Hematopoietic multipotent progenitor cell treated with erythropoietin and hydrocortisone succinate and interleukin-3 and kit ligand, for 17 days (in vitro differentiated cells): ENCODE measurements at places on chromosomes 7 and 10.

DNA sequence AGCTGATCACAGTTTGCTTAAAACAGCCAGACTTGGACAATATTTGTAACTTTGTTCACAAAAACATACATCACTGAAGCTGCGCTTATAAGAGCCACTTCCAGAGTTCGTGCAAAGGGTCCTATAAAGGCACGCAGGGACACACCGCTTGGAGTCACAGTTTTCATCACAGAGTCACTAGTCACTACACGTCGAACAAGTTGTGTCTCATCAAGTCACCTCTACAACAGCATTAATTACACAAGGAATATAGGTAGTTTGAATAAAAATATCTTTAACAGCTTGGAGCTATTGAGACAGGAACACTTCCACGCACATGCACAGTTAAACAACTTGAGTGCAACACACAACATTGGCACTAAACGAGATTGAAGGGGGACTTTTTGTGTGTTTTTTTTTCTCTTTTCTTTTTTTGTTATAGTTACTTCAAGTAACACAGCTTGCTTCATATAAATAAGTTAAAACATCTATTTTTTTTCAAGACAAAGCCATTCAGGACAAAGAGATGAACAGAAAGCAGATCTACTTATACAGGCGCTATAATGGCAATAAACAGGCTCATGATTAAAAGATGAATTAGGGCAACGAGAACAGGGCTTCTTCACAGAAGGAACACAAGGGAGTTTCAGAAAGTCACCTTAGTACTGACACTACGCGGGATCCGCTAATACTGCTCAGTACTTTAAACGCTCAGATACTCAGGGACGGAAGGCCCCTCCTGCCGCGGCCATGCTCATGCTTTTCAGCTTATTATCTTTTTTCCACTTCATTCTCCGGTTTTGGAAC lies 2.2 kb downstream of the HOXA5 start:
- DNase-seq: no peak

DNA sequence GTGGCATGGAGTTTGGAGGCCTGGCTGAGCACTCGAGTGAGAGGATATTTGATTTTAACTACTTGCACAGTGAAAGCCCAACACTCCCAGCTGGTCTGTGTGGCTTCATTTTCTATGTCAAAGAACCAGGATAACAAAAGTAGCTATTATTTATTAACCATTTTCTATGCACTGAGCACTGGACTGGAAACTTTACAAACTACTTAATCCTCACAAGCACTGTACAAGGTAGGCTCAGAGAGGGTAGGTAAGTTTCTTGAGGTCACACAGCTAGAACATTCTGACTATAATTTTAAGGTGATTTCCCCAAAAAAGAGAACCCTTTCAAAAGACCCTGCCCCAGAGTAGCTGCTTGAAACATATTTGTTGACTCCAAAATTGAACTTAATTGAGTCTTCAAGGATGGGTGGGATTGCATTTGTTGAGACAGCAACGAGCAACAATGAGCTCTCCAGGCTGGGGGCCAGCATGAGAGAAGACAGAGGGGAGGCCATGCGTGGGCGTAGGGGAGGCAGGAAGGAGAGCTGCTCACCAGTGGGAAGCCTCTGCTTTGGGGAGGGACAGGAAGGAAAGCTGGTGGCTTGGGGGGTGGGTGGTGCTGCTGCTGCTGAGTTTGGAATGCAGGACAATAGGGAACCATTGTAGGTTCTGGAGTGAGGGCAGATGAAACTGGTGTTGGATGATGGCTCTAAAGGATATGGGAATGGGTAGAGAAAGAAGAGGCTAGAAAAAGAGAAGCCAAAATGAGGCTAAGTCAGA lies 31.5 kb downstream of the FAM241B start:
- no peak for DNase-seq

- DNase-seq: no peak
Observed at GRCh38 chr10:116766241-116766827, 24.0 kb upstream of the HSPA12A start.

DNA sequence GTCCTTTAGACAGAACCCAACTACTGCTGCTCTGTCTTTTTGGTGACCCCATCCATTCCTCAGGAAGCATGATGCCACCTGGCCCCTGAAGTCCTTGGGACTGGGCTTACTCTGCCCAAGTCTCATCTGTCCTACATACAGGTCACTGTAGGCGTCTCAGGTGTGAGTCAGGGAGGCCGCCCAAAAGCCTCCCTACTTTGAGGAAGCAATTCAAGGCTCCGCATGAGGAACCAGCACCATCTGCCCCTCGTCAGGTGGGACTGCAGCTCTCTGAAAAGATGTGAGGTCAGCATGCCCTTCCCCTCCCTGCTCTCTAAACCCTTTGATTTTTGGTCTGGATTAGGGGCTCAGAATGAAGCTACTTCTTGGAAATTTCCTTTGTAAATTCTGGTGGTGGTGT lies 354.8 kb downstream of the CXCL12 start:
- DNase-seq: no peak

- no peak for DNase-seq
Observed at GRCh38 chr10:76287856-76288255, 856.4 kb downstream of the LRMDA start.

- DNase-seq: no peak
Observed at GRCh38 chr7:124257638-124258308, 224.9 kb upstream of the TMEM229A start.

DNA sequence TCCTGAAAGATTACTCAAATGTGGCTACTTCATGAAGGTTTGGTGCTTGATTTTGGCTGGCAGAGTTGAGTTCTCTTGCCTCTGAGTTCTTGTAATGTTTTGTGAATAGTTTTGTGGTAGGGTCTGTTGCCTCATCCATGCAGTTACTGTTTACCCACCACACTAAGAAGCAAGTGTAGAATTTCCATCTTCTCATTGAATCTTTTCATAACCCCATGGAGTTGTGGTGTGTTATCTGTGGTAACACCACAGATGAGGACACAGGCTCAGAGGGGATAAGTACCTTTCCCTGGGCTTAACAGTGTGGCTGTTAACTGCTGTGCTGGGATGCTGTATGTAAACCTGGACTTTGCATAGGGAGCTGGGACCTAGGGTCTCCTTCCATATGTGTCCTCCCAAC lies 186.3 kb downstream of the CAMK1D start:
- DNase-seq: no peak

GRCh38 chr7:727806-728460 lies 852 bp upstream of the PRKAR1B start:
- no peak for DNase-seq

GRCh38 chr7:128166603-128167041 lies 74.5 kb upstream of the LEP start:
- no peak for DNase-seq

- DNase-seq: no peak
Observed at GRCh38 chr7:23970193-23970592, 260.2 kb downstream of the STK31 start.

GRCh38 chr10:124691002-124691401 lies 53.2 kb downstream of the FAM53B start:
- DNase-seq: no peak

DNA sequence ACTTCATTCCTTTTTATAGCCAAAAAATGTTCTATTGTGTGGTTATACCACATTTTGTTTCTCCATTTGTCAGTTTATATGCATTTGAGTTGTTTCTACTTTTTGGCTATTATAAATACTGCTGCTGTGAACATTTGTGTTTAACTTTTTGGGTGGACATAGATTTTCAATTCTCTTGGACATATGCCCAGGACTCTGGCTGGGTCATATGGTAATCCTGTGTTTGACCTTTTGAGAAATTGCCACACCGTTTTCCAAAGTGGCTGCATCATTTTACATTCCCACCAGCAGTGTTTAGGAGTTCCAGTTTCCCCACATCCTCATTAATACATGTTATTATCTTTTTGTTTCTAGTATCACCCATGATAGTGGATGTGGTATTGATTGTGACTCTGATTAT lies 39.4 kb downstream of the CSGALNACT2 start:
- no peak for DNase-seq

DNA sequence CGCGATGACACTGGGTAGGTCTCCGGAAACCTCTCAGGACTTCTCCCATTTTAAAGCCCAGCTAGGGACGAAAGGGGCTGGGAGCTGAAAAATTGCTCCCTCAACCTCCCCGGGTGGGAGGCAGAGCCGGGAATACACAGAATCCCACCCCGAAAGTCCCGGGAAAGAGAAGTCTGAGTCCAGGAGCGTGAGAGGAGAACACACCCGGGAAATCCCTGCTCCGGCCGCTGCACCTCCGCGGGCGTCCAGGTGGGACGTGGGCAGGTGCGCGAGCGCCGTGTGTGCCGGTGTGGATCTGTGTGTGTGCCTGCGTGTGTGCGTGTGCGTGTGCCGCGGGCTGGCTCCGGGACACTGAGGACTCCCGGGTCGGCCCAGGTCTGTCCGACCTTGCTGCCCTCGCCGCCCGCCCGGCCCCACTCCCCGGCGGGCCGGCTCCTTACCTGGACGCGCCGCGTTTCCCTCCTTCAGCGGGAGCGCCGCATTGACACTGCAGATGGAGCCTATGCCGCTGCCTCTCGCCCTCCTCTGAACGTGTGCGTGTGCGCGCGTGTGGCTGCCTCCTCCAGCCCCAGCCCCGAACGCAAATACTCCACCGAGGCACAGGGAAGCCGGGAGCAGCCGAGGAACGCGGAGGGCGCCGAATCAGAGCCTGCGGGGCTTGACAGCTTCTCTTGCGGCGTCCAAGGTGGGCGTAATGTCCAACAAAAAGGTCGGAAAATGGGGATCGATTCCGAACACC lies at the start of gene PLXNA4:
Gene PLXNA4, minus strand, starts transcription at position 489 of the 739 bp plus-strand sequence. CDS start 67,777 bp downstream, outside the sequence.
- DNase-seq: no peak

GRCh38 chr7:7972922-7973594 lies 4.5 kb downstream of the GLCCI1 start:
- DNase-seq: no peak

DNA sequence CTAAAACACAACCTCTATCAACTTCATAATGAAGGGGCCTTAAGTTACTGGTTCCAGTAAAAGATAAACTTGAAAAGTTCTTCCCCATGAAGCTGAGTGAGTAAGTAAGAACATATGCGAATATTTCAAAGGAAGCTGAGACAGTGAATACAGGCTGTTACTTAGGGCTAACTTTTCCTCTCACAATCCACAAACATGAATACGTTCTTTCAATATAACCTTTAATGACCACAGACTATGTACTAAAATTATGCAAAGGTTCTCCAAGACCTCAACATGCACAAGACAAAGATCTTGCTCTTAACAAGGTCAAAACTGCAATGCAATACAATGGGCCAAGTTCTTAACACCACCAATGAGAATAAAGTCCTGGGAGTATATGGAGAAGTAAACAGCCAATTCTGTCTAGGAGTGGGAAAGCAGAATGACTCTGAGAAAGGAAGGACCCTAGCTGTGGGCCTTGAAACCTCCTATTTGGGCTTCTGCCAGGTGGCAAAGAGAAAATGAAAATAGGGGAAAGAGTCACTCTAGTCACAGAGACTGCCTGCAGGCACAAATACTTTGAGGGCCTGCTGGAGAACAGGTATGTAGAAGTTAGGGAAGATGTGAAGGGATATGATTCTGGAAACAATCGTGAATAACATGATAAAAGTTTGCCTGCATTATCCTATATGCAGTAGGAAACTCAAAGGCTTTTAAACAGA lies 43.7 kb downstream of the OSBPL3 start:
- no peak for DNase-seq

- no peak for DNase-seq
Observed at GRCh38 chr7:36473454-36474282, 84.0 kb downstream of the ANLN start.

- no peak for DNase-seq
Observed at GRCh38 chr7:99720800-99721595, 14.0 kb downstream of the CYP3A7 start.

DNA sequence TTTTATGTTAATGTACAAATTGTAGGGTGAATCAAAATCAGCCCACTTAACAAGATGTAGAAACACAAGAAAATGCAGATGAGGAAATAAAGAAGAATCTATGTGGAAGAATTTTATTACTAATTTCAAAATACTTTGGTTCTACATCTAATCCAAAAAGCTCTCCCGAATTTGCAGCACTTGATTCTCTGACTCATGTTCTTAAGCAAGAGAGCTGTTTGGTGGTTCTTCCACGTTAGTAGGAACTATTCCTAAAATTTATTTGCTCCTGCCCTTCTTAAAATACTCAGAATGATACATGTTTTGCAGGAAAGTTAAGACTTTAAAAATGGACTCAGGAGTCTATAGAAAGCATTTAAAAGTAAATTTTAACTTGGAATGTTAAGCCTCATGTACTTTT lies 91.8 kb downstream of the ZMYND11 start:
- DNase-seq: no peak

GRCh38 chr7:35450456-35451214 lies 196.7 kb upstream of the TBX20 start:
- DNase-seq: no peak

DNA sequence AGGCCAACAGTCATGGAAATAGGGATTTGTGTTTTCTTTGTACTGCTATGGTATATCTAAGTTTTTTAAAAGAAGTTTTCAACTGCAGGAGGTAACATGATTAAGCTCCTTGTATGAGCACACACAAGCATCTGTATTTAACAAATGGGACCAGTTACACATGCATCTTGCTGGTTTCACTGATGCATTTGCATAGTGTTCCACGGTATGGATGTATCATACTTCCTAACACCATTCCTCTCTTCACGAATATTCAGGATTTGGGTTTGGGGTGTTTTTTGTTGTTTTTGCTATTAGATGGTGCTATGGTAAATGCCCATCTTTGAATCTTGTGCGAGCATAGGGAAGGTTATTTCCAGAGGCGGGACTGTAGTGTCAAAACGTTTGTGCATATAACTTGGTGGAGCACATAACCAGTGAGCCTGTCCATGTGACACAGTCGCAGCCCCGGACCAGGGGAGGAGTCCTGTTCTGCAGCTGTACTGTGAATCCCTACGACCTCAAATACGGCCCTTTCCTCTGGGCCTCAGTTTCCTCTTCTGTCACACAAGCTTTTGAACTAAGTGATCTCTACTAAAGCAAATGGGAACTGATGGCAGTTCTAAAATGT lies 1.9 kb downstream of the H2BK1 start:
- DNase-seq: no peak

GRCh38 chr7:33459340-33459751 lies 330.0 kb downstream of the BBS9 start:
- DNase-seq: no peak

DNA sequence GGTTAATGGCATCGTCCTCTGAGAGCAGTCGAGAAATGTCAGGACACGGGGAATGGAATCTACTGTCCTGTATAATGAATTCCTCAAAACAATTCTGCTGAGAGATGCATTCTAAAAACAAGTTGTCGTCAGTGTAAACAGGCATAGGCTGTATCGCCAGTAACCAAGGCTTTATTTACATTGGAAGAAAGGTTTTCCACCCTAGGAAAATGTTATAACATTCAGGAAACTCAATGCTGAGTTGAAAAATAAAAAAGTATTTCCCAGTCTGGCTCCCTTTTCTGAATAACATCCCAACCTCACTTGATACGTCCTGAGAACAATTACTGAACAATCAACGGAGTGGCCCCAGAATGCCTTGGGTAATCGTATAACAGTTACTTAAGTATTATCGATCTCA lies 79.6 kb upstream of the UCN3 start:
- DNase-seq: no peak
